ENCODE measurements at places on chromosomes 12 and 14.

DNA sequence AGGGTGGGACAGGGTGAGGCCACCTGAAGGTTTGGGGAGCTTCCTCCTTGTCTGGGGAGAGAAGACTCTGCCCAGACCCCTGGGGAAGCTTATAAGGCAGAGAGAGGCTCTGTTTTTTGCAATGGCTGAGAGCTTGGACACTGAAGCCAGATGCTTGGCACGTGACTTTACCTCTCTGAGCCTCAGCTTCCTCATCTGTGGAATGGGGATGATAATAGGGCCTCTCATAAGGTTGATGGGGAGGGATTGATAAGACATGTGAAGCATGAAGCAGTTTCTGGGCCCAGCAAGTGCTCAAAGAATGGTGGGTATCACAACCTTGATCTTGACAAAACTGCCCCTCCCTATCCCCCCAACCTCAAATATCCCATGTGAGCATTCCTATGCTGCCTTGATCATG lies 195.4 kb upstream of the LHX5 start:
- H3K27ac ChIP-seq = no peak overlapping the region
- H3K4me1 ChIP-seq = no peaks in the 10 kb centered on the region
- H3K27me3 ChIP-seq = peaks cover 32% of the 10 kb centered on the region
- no peak overlapping the region for H3K4me3 ChIP-seq
- no peak for DNase-seq

GRCh38 chr14:104788161-104788818 lies 7.3 kb downstream of the AKT1 start:
- DNase-seq = no peak
- no peaks in the 10 kb centered on the region for H3K36me3 ChIP-seq
- H3K4me1 ChIP-seq = peaks cover 23% of the 10 kb centered on the region
- H3K27me3 ChIP-seq = no peaks in the 10 kb centered on the region
- H3K4me3 ChIP-seq = no peak overlapping the region
- H3K27ac ChIP-seq = no peak overlapping the region

GRCh38 chr14:95918466-95918865 lies 41.8 kb downstream of the TUNAR start:
- no peaks in the 10 kb centered on the region for H3K4me1 ChIP-seq
- DNase-seq = no peak
- no peak overlapping the region for H3K27ac ChIP-seq

GRCh38 chr12:87509237-87509820 lies 519.9 kb downstream of the C12orf50 start:
- H3K27me3 ChIP-seq = no peaks in the 10 kb centered on the region
- no peak for DNase-seq
- no peak overlapping the region for H3K4me3 ChIP-seq
- H3K4me1 ChIP-seq = no peaks in the 10 kb centered on the region
- H3K27ac ChIP-seq = no peak overlapping the region
- H3K36me3 ChIP-seq = no peaks in the 10 kb centered on the region

DNA sequence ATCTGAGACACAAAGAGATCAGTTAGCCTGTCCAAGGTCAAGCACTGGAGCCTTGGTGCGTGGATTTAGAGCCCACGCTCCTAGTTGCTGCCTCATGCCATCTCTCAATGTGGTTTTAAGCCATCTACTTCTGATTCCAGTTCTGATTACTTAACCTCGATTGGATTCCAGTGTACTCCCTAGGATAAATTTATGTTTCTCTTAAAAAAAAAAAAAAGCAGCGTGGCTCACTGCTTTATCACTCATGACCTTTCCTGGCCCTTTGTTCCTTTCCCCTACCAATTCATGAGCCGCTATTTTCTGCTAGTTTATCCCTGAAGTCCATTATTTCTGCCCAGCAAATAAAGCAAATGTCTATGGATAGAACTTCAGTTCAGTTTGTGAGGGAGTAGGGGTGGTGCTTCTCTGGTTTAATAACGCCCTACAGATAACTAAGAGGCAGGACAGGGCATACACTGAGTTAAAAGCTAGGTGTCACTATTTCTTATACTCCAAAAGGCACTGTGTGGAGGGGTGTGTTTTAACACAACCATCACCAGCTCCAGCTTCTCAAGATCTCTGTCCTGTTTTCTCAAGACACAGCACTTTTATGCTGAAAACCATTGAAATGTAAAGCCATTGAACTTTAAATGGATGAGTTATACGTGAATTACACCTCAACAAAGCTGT lies 9.8 kb upstream of the PARP11 start:
- H3K27me3 ChIP-seq = peaks cover 16% of the 10 kb centered on the region
- H3K27ac ChIP-seq = no peak overlapping the region
- H3K4me1 ChIP-seq = peaks cover 5% of the 10 kb centered on the region
- H3K36me3 ChIP-seq = no peaks in the 10 kb centered on the region
- DNase-seq = no peak
- H3K4me3 ChIP-seq = no peak overlapping the region

GRCh38 chr12:29439506-29439905 lies 58.0 kb downstream of the OVCH1 start:
- no peak overlapping the region for H3K4me3 ChIP-seq
- no peaks in the 10 kb centered on the region for H3K4me1 ChIP-seq
- H3K36me3 ChIP-seq = no peaks in the 10 kb centered on the region
- peaks cover 5% of the 10 kb centered on the region for H3K27me3 ChIP-seq

Measured in naive B cell (primary cell).